ENCODE measurements at places on chromosomes 3 and 15.

GRCh38 chr3:53109891-53110771 lies 20.1 kb downstream of the RFT1 start:
- DNase-seq = no peak

GRCh38 chr15:49242820-49243219 lies 72.8 kb downstream of the GALK2 start:
- DNase-seq = no peak

DNA sequence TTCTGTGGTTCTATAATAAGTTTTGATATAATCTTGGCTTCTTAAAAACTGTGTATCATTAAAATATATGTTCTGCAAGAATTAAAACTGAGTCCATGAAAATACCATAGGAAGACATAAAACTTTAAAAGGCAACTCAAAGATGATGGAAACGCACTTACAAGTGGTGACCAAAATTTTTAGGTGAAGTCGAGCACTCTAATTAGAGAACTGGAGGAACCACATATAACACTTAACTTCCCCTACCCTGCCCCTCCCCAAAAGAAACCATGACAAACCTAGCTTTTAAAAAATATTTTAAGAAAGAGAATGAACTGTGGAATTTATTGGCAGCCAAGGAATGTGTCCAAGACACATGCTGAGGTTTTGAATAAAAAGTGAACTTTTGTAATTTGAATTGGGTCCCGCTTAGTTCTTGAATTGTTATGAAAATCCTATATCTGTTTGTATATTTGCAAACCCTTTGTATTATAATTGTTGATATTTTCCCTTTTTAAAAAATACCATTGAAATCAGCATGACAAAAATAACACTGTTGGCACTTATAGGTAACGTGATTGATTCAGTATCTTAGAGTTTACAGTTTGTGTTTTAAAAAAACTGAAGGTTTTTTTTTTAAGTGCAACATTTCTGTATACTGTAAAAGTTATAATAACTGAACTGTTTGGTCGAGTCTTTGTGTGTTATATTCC lies 7.7 kb downstream of the NR2F2 start:
- DNase-seq = no peak

- DNase-seq = no peak
Observed at GRCh38 chr15:65081270-65081669, 4.7 kb downstream of the KBTBD13 start.

- DNase-seq = no peak
Observed at GRCh38 chr3:99474776-99475175, 163.6 kb upstream of the COL8A1 start.

DNA sequence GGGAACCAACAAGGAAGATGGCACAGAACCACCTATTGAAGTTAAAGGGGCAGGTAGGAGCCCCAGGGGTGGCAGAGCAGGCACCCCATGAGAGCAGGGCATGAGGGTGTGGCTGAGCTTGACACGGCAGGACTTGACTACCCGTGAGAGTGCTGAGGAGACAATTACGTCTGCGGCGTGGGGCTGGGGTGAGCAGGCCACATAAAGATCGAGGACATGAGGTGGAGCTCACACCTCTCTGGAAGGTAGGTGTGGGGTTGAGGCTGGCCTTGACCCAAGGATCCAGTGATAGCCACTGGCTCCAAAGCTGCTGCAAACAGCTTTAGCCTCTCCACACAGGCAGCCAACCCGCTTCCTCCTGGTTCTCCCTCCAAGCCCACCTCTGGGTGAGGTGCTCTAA lies 64.5 kb downstream of the PCSK6 start:
- DNase-seq = no peak

- DNase-seq = no peak
Observed at GRCh38 chr3:151383956-151384355, 597 bp downstream of the P2RY12 start.

GRCh38 chr15:74540161-74540760 lies 759 bp upstream of the ARID3B start:
- DNase-seq = no peak

DNA sequence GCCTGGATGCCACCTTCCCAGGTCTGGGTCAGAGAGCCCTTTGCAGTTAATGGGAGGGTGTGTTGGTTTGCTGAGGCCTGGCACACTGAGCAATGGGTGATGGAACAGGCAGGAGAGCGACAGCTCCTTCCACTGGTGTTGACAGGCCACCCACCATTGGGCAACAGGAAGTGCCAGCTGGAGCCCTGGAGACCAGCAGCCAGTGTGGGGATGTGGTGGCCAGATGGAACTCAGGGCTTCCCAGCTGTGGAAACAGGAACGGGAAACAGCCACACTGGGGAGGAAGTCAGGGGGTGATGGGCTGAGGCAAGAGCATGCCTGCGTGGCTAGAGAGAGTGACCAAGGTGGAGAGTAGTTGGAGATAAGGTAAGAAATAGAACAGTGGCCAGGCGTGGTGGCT lies 9.3 kb downstream of the PSTPIP1 start:
- no peak for DNase-seq

DNA sequence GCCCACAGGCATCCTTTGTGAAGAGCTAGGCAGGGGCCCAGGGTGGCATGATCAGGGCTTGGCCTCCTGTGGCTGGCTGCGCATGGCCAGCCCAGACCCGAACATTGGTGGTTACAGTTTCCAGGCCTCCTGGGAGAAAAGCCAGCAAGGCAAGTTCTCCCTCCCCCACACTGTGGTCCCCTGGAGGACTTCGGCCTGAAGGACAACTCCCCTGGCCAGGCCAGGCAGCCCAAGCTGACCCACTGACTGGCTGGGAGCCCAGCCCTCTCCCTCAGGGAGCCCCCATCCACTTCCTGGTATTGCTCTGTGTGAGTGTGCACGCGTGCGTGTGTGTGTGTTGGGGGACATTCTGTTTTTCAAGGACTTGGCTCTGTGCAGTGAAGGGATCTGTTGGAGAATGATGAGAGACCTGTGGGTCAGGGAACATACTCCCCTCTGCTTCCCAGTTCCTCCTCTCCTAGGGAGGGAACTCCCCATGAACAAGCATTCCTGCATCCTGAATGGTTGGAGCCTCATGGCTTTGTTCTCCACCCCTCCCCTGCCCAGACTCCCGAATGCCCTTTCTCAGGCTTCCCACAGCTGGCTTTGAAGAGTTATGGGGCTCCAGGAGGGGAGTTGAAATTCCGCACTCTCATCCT lies 29.5 kb downstream of the CORO2B start:
- no peak for DNase-seq

DNA sequence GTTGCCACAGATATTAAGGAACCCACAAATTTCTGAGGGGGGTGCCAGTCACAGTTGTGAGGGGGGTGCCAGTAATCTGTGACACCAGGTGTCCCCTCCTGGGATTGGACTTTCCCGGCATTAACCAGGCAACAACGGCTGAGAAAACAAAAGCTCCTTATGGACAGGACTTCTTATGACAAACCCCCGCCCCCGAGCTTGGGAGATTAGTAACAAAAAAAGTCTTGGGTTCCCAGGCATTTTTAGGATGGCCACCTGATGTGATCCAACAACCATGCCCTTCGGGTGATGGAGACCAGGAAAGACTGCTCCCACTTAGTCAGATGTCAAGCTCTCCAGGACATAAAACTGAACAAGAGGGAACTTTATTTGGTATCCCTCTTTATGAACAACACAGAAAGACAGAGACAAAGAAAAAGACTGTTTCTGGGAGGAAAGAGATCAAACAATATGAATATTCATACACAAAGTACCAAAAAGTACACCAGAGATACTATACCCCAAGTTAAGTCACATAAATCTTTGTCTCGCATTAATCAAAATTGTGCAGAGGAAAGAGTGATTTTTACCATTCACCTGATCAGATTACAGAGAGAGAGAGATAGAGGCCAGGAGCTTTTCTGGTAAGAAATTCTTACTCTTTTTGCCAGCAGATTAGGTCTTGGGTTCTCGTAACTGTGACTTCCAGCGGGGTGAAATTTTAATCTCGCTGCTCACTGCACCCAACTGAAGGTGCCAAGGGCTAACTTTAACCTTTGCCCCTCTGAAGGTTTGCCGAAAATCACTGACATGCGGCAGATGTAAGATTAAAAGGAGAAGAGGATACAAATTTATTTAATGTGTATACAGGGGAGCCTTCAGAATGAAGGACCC lies 61.6 kb downstream of the OSTN start:
- no peak for DNase-seq

DNA sequence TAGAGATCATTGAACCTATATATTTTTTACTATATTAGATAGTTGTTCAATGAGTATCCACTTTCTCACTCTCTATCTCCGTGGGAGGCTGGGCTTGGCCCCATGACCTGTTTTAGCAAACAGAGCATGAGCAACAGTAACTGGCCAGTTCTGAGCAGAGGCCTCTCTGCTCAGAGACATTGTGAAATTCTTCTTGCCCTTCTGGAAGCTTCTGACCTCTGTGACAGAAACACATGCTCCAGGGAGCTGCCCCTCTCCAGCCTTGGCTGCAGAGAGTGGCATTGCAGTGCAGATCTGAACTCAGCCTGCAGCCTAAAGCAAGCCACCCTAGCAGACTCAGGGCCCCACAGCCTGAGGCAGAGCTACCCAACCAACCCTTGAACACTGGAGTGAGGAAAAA lies 20.5 kb downstream of the FAM240A start:
- DNase-seq = no peak

DNA sequence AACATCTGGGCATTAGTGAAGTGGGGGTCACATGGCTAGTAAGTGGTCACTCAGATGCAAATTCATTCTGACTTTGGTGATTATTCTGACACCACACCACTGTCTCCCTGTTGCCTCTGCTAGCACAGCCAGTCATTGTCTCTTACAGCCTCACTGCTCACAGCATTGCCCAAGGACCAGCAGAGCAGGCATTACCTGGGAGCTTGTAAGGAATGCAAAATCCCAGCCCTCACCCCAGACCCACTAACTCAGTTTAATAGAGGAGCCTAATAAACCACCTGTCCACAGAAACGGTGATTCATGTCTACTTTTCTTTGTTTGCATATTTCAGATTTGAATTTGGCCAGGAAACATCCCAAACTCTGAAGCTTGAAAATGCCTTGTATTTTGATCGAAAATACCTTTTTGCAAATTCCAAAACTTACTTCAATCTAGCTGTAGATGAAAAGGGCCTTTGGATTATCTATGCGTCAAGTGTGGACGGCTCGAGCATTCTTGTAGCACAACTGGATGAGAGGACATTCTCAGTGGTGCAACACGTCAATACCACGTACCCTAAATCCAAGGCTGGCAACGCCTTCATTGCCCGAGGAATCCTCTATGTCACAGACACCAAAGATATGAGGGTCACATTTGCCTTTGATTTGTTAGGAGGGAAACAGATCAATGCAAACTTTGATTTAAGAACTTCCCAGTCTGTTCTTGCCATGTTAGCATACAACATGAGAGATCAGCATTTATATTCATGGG lies 62.7 kb downstream of the GLDN start:
- DNase-seq = no peak
